ENCODE measurements at places on chromosomes 7 and 10.

GRCh38 chr7:121833991-121834390 lies 39.0 kb upstream of the PTPRZ1 start:
- DNase-seq, result no peak

DNA sequence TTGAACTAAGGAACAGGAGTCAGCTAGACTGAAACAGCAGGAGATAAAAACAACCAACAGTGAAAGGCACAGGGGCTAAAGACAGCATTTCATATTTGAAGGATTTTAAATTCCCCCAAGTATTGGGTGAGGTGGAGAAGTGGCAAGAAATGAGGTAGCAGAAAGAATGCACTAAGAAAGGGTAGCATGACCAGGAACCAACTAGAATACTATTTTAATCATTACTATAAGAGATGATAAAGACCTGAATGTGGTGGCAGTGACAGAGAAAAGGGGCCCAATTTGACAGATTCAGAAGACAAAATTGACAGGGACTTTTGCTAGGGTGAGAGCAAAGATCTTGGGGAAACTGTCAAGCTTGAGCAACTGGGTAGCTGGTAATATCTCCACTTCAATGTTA lies 94.9 kb downstream of the ARHGAP12 start:
- no peak for DNase-seq

GRCh38 chr10:2714597-2714996 lies 352.8 kb upstream of the PFKP start:
- no peak for DNase-seq

GRCh38 chr10:89332123-89332633 lies 4.4 kb downstream of the IFIT3 start:
- DNase-seq, result peak; percentile 57

DNA sequence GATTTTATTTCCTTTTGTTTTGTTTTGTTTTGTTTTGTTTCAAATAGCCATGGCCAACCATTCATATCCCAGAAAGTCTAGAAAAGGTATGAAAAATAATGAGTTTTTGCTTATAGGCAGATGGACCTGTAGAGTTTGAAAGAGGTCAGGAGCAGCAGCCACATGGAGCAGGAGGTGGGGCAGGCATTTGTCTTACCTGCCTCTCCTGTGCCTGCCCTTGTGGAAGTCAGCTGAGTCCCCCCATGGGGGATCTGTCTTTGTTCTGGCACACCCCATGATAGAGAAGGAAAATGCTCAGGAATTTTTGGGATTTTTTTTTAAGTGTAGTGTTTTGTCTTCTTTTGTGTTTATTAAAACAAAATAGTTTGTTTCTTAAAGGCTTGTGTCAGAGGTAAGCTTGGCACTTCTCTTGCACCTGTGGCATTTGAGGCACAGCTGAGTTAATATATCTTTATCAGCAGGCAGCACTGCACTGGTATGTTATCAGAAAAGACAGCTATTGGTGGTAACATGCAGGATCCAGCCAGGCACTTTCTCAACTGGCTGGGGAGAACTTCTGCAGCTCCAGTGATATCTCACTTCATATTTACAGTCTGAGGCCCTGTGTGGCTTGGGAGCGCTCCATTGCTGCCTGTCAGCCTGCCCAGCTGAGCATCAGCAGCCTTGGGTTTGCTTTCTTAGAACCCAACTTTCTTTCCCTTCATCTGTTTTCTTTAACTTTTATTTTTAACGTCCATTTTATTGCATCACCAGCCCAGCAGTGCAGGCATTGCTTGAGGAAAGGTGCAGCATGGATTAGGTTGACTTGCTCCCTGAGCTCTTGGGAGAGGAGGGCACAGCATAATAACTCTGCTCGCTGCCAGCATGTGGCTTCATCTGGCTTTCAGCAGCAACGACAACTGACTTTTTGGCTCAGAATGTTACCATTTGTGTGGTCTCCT lies 44.4 kb downstream of the LRRC4 start:
- DNase-seq, result no peak

DNA sequence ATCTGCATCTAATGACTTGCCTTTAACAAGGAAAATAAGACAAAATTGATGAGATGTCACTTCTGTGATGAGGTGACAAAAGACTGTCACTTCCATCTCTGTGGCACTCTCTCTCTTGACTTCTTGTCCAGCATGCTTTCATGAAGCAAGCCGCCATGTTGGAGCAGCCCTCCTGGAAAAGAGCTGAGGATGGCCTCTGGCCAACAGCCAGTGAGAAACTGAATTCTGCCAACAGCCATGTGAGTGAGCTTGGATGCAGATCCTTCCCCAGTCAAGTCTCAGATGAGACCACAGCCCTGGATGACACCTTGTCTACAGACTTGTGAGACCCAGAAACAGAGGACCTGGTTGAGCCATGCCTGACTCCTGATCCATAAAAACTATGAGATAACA lies 412.6 kb upstream of the SHH start:
- no peak for DNase-seq

DNA sequence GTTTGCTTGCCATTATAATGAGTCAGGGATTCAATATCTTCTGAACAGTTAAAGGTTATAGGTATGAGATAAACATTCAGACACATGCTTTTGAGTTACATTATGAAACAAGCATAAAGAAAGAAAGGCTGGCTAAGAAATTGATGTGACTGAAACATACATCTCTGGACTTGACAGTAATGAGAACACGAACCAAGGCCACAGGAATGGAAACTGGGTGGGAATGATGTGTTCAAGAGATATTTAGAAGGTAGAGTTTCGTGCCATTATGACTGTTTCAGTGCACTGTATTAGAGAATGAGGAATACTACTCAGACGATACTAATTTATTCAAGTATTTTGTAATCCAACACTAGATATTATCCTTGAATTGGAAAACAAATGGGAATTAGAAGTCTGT lies 332.1 kb upstream of the MAGI2 start:
- DNase-seq, result no peak

GRCh38 chr7:101126651-101127459 lies at the start of gene SERPINE1:
TSS of gene SERPINE1 (plus strand) at chr7:101127104. CDS start at chr7:101128394, 1,290 bp downstream.
- peak; percentile 96 for DNase-seq

- DNase-seq, result no peak
Measured at GRCh38 chr7:2928613-2929311, 84.7 kb upstream of the GNA12 start.

- DNase-seq, result no peak
Measured at GRCh38 chr10:101451261-101451660, 97.3 kb downstream of the BTRC start.

GRCh38 chr10:133359972-133360610 lies 2.3 kb upstream of the FUOM start:
- no peak for DNase-seq

DNA sequence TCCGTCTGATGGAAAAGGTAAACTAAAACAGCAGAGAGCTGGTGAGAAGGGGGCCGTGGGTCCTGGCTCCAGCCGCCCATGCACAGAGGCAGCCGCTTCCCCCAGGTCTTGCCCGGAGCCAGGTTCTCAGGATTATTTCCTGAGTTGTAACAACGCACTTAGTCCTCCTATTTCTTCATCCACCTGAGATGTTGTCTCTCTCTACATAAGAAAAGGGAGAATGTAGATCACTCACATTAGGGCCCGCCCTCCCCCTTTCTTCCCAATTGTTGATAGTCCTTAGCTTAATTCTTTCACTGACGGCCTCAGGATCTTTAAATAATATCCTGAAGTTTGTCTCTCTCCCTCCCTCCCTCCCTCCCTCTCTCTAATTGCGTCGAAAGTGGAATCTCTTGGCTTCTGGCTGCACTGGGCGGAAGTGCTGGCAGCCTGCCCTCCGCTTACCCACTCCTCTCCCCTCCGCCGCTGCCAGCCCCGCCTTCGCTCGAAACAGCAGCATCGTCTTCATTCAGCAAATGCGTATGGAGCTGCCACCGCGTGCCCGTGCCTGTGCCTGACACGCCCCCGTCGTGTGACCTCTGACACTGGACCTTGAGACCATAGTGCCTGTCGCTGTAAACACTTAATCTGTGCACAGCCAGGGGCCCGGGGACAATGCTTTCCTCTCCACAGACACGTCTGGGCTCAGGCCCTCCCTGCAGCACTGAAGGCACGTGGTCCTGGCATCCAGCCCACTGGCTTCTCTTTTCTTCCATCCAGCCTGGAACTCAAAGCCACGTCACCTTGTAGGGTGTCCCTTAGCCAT lies 174.5 kb upstream of the PPP2R2D start:
- DNase-seq, result no peak

DNA sequence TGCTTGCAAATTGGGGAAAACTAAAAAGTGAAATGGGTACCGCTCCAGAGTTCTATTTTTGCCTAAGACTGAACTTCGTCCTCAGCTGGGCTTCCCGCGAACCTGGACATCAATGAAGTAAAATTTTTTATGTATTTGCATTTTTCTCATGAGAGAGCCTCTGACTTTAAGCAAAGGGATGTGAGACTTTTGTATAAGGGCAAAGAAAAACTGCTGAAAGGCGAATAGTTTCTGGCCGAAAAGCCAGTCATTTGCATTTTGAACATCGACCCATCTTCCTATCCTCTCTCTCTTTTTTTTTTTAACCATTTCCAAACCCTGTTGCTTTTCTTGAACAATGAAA lies 573 bp downstream of the PMPCB start:
- DNase-seq, result no peak

GRCh38 chr10:4094751-4095150 lies 309.7 kb upstream of the KLF6 start:
- DNase-seq, result no peak

DNA sequence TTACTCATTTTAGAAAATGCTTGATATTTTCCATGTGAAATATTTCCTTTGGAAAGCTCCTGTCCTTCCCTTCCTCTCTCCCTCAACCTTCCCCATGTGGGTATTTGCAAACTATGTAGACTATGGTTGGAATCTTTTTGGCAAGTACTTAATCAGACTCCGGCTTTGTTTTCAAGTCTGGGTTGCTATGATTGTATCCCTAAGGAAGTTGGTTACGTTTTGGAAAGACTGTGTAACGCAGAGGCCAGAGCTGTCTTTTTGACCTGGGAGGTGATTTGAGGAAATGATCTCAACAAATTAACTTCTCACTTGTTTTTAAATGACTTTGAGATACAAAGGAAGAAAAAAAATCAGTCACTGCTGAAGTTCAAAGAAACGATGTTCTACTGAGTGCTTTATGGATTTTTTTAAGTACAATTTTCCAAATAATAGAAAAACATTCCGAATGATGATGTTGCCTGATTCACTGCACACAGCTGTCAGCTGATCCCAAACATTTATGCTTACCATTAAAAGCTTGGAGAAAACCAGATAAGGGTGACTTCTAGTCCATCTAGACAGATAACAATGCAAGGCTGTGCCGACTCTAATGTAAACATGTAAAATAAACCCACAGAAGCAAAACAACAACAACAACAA lies 145.5 kb upstream of the CELF2 start:
- DNase-seq, result peak; percentile 87

Data from astrocyte of the cerebellum (primary cell).